ENCODE measurements at places on chromosomes 16 and 17.
A peak's percentile ranks its signal among the peaks of the same experiment; 100 is the strongest.

GRCh38 chr16:29662729-29663015, 375 bp upstream of the SPN start:
- DNase-seq, result peak; percentile 56

GRCh38 chr16:73365016-73365551, 317.2 kb upstream of the ZFHX3 start:
- DNase-seq, result no peak

- no peak for DNase-seq
These were observed 120.7 kb downstream of the TRIM37 start for GRCh38 chr17:58985971-58986370.

DNA sequence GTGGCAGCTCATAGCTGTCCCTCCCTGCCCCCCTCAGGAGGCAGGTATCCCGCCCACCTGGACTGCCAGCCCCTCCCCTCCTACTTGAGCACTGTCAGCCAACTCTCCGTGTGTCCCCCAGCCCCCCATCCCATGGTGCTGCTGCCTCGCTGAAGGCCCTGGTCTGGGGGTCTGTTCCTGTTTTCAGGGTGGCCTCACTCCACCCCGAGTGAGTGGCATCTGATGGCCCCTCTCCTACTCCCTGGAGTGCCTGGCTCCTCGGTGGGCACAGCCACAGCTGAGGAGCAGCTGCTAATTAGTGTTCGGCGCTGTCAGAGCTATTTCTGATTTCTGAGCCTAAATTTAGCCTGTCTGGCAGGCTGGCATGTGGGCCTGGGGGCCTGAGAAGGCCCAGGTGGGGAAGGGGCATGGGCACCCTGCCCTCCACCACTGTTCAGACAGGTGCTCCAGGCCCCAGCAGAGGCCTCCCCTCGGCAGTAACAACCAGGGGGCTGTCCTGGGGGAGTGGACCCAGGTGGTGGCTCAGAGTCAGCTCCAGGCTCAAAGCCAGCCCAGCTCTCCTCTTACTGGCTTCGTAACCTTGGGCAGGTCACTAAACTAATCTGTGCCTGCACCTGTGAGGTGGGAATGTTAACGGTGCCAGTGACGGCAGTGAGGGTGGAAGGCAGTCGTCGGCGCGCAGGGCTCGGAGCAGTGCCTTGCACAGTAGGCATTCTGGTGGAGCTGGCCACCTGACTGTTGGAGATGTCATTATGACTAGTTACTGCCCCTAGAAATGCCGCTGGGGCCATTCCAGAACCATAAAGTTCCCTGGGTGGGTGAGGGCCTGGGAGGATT, 6.5 kb downstream of the FMNL1 start:
- peak; percentile 31 for DNase-seq

- DNase-seq, result no peak
These were observed 2.0 kb upstream of the LPO start for GRCh38 chr17:58236394-58236793.

DNA sequence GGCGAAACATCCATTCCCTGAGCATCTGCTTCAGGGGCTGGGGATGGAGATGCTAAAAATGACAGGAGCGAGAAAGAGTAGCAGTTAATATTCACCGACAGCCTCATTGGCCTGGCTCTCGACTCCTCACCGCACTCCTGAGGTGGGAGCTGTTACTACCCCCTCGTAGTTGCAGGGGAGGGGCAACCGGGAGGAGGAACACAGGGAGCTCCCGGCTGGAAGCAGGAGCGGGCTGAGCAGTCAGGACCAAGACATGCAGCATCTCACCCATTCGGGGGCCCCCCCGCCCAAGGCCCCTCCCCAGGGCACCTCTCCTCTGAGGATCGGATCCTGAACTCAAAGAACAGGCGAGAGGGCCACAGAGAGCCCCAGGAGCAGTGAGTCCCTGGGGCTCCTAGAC, 4.5 kb upstream of the ACSF3 start:
- DNase-seq, result no peak

- DNase-seq, result no peak
These were observed 67.9 kb downstream of the TNRC6C start for GRCh38 chr17:78026381-78026780.

- no peak for DNase-seq
These were observed 48.8 kb downstream of the MYH11 start for GRCh38 chr16:15808071-15808470.

GRCh38 chr16:27152801-27153200, 50.5 kb upstream of the KDM8 start:
- DNase-seq, result no peak

GRCh38 chr16:79735271-79735670, 134.7 kb upstream of the MAF start:
- DNase-seq, result no peak

- DNase-seq, result no peak
These were observed 61.8 kb downstream of the ARSG start for GRCh38 chr17:68353111-68353521.

DNA sequence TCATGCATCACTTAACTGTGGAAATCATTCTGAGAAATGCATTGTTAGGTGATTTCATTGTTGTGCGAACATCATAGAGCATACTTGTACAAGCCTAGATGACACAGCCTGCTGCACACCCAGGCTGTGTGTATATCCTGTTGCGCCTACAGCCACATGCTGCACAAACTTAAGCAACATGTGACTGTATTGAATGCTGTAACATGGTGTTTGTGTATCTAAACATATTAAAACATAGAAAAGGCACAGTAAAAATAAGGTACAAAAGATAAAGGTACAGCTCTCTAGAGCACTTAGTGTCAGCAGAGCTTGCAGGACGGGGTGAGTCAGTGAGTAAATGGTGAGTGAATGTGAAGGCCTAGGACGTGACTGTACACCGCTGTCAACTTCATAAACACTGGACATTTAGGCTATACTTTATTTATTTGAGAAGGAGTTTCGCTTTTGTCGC, 11.9 kb downstream of the FOXK2 start:
- DNase-seq, result no peak

DNA sequence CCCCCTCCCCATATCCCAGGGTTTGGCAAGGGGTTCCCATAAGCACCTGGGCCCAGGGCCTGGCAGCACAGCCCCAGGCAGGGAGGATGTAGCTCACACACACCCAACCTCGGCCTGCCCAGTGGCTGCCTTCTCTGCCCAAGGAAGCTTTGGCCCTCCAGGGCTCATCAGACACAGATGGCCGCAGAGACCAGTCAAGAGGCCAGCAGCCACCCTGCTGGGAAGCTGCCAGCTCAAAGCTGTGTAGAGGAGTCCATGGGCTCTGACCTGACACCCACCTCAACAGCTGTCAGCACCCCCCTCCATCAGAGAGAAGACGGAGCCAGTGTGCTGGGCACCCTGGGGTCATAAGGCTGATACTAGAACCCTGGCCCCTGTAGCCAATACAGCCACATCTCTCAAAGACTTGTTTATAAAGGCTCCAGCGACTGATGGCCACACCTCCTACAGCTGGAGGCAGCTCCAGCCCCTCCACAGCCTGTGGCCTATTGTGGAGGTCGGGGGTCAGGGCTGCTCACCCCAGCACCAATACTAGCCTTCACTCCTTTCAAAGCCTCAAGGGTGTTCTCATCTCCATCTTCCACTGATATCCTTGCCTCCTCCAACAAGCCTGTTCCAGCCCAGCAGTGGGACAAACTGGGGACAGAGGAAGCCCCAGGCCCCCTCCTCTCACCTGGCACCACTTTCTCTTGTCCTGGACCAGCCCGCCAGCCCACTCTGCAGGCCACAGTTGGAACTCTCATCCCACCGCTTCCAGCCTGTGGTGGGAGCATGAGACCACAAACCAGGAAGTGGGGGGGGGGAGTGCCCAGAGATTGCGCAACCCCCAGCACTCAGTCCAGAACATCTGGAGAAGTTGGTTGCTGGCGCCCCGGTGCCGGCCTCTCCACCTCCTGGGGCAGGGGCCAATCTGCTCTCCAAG, 2.2 kb upstream of the MPG start:
- no peak for DNase-seq

- no peak for DNase-seq
These were observed at the start of gene ZG16 for GRCh38 chr16:29777576-29778350. Gene ZG16, plus strand, starts transcription at chr16:29778256. Its CDS starts 1,011 bp downstream, at chr16:29779267.

- no peak for DNase-seq
These were observed 435.5 kb downstream of the KCNJ2 start for GRCh38 chr17:70604854-70605253.

- DNase-seq, result no peak
These were observed 16.8 kb upstream of the MAPK3 start for GRCh38 chr16:30139583-30140481.

DNA sequence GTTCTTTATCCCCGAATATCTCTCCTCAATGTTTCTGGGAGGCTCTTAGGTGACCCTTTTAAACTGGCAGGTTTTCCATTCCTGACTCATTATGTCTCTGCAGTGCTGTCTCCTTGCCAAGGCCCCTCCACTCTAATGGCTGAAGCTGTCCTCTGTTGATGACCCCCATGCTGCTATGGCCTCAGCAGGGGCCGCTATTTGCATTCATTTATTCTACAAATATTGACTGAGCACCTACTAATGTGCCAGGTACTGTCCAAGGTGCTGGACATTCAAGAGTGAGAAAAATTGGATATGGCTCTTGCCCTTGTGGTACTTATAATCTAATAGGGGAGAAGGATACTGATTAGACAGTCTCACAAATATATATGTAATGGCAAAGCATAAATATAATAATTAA, 55.4 kb downstream of the GP2 start:
- no peak for DNase-seq

DNA sequence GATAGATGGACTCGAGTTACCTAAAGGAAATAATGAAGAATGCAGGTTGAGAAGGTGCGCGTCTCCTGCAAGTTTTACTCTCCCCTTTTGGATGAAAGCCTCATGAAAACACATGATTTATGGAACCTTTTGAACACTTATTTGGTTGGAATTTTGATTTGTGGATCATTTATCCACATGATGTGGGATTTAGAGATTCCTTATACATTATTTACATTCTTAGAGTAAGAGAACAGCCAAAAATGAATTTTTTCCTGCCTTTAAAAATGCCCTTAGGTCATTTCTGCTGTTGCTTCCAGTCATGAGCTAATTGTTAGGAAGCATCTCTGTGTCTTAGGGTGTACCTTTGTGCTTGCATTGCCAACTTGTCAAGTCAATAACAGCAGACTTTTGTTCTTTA, 99.9 kb downstream of the RPTOR start:
- no peak for DNase-seq

DNA sequence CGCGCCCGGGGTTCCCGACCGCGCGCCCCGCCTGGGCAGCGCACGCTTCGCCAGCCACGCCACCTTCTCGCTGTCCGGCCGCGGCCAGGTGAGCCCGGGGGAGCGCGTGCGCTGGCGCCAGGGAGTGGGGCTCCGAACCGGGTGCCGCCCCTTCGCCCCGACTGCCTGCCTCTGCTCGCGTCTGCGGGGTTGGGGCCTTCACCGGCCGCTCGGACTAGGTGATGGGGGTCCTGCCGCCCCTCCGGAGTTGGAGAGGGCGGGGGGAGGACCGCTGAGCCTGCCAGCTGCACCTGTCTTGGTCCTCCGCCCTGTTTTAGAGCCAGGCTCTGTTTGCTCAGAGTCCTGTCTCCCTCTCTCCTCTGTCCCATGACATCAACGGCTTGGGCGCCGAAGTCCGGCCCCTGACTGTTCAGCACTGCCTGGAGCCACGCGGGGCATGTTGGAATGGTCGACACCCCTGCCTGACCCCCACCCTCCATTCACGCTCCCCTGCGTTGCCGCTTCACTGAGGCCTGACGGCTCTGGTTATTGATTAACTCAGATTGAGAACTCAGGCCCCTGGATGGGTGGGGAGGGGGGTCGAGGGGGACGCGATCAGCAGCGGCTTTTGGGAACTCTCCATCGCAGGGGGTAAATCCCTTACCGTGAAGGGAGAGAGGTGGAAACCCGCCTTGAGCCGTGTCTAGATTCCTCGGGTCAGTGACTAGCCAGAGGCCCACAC, 748 bp downstream of the SMTNL2 start:
- DNase-seq, result no peak

DNA sequence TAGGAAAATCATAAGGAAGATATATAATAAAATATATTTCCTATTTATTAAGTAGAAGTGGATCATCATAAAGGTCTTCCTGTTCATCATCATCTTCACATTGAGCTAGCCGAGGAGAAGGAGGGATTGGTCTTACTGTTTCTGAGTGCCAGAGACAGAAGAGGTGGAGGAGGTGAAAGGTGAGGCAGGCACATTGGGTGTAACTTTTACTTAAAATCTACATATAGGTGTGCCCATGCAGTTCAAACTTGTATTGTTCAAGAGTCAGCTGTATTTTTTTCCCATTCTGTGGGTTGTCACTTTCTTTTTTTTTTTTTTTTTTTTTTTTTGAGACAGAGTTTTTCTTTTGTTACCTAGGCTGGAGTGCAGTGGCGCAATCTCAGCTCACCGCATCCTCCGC, 34.9 kb downstream of the NSRP1 start:
- no peak for DNase-seq

GRCh38 chr17:61766520-61766919, 96.8 kb downstream of the BRIP1 start:
- no peak for DNase-seq

DNA sequence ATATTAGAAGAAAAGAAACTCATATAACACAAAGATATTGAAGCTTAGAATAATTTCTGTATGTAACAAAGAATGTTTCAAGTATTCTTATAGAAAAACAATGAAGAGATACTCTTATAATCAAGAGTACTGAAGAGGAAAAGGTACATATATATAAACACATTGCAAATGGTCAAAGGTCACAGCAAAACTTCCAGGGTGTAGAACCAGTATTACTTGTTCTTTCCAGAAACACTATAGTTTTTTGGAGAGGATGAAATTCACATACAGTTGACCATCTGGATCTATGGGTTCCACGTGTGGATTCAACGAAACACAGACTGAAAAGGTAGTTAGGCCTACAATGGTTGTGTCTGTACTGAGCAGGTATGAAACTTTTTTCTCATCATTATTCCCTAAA, 22.6 kb downstream of the PRPSAP1 start:
- no peak for DNase-seq

GRCh38 chr17:76247304-76247703, 7.0 kb upstream of the RNF157 start:
- no peak for DNase-seq

GRCh38 chr17:57636274-57636673, 108.8 kb downstream of the CCDC182 start:
- no peak for DNase-seq

DNA sequence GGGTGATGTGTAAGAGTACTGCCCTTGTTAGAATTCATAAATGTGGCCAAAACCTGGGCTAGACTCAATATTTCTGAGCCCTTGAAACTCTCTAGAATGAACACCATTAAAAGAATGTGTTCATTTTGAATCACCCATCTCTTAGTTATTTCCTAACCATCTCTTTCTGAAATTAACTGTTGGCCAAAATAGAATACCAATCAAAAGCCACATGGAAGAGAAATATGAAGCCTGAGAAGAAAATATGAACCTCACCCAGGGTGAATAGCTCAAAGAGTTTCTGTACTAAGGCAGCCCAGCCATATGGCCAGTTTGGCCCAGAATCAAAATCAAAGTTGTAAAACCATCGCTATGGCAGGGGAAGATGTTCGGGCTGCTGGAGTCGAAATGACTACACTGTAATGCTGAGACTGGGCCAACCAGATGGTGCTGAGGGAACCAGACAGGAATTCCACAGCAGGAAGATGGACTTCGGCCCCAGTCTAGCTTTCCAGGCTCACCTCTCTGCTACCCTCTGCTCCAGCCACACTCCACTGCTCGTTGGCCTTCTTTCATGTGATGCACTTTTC, 154.3 kb upstream of the ZFHX3 start:
- no peak for DNase-seq

- no peak for DNase-seq
These were observed 377.0 kb upstream of the TNRC6C start for GRCh38 chr17:77581480-77581879.
